ENCODE measurements at places on chromosomes 7 and 10.

DNA sequence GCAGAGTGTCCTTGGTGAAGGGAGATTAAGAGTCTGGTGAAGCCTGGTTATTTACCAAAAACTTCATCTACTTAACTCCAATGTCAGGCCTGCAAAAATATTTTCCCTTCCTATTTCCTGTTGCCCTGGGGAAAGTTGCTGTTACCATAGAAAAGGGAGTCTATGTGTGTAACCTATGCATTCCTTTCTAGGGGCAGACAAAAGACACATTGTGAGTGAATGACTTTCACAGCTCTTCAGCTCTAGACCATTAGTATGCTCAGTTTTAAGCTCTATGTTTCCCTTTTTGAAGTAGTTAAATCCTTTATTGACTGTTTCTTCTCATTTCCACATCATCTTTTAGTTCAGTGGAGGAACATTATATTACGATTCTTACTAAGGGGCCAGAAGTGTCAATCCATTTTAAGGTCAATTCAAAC, 45.6 kb upstream of the SGCE start:
- DNase-seq: peak; percentile 70

DNA sequence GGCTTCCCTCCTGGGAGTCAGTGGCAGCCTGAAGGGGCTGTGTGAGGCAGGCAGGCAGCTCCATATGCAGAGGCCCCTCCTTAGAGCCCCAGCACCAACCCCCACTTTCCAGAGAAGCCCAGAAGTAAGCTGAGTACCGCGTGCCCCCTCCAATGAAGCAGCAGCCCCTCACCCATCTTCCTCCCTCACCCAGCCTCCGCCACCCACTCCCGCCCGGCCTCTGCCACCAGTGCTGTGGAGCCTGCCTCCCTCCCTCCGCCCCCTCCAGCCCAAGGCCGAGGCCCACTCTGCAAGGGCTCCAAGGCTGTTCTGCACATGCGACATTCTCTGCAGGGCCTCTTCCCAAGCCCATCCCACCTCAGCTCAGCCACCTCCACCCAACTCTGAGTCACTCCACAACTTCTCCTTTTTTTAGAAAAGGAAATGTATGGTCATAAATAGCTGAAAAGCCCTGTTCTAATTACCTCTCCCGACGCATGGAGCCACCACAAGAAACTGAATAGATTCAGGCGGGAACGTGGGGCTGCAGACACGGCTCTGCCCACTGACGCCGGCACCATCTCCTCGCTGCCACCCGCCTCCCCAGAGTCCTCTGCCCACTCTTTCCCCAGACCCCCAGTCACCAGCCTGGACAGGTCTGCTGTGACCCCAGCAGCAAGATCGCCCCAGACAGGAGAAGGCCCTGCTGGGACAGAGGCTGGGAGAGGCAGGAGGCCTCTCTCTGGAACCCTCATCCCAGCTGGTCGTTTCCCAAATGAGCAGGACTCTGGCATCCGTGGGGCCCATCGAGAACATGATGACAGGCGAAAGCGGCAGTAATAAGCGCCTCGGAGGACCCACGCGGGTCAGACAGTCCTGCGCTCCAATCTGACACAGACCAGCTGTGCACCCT, 213.9 kb downstream of the MAD1L1 start:
- DNase-seq: no peak

DNA sequence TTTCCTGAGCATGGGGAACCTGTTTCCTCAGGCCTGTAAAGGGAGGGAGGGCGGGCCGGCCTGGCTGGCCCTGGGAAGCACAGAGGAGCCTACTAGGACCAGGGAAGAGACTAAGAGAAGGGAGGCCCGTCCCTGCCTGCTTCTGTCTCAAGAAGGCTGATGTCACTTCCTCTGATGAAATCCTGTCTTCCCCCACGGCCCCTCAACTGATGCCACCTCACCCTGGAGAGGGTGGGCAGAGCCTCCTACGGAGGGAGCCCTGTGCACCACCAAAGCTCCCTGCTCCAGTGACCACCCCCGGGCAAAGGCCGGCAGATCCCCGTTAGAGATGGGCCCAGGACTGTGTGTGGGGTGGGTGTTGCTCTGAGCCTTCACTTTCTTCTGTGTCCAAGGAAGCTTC, 1.0 kb upstream of the PILRA start:
- no peak for DNase-seq

DNA sequence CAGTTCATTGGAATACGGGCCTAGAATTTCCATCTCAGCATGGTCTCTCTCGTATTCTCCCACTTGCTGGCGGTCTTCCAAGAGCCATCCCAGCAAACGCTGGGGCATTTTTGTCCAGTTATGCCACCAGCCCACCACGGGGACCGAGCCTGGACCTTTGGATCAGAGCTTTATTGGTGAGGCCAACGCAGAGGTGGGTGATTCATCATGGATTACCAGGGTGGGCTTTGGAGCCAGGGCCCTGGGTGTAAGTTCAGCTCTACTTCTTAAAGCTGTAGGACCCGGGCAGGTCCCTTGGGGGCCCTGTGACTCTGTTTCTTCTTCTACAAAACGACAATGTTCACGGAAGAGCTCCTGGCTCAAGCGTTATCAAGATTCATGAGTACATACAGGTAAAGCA, 22.7 kb upstream of the PITRM1 start:
- peak; percentile 40 for DNase-seq

Data from SJSA1 (cell line).